ENCODE measurements at places on chromosomes 13 and 19.

GRCh38 chr19:9962623-9963290, 26.4 kb upstream of the OLFM2 start:
- no peak for DNase-seq

- no peak for DNase-seq
Measured at GRCh38 chr13:26310470-26310869, 56.5 kb downstream of the CDK8 start.

- no peak for DNase-seq
Measured at GRCh38 chr13:52047463-52047862, 23.0 kb downstream of the UTP14C start.

GRCh38 chr13:97921176-97921816, 32.2 kb upstream of the IPO5 start:
- no peak for DNase-seq

DNA sequence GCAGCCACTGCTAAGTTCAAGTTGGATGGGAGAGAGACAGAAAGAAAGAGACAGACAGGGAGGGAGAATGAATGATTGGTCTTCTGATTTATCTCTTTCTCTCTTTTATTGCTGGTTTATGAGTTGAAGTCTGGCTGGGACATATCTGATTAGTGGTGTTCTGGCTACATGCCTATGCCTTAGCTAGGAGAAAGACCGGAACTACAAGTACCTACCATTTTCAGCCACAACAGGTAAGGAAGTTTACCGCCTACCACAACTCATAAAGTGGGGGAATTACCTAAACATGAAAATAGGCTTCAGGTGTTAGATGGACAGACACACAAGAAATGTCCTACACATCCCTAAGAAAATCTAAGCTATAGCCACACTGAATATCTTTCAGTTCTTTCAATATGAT, 36.6 kb upstream of the GPC6 start:
- DNase-seq: no peak

DNA sequence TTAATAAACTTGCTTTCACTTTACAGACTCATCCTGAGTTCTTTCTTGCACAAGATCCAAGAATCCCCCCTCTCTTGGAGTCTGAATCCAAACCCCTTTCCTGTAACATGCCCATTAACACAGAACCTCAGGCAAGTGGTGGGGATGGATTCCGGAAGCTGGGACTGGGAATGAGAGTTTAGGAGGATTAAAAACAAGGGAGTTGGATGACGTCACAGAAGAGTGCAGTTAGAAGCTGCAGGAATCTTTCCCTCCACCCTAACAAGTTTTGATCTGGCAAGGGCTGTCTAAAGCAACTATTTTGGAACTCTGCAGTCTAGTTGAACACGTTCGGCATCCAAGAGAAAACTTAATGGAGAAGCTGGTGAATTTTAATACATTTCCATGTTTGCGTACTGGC, 48.2 kb upstream of the PEPD start:
- DNase-seq: no peak

DNA sequence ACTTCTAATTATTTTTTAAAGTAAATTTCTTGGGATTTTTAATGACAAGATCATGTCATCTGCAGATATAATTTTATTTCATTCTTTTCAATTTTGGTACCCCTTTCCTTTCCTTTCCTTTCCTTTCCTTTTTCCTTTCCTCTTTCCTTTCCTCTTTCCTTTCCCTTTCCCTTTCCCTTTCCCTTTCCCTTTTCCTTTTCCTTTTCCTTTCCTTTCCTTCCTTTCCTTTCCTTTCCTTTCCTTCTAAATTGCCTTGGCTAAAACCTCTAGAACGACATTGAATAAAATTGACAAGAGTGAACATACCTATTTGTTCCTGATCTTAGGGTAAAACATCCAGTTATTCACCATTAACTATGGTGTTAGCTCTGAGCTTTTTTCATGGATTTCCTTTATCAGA, 334.1 kb downstream of the NDFIP2 start:
- DNase-seq: no peak

DNA sequence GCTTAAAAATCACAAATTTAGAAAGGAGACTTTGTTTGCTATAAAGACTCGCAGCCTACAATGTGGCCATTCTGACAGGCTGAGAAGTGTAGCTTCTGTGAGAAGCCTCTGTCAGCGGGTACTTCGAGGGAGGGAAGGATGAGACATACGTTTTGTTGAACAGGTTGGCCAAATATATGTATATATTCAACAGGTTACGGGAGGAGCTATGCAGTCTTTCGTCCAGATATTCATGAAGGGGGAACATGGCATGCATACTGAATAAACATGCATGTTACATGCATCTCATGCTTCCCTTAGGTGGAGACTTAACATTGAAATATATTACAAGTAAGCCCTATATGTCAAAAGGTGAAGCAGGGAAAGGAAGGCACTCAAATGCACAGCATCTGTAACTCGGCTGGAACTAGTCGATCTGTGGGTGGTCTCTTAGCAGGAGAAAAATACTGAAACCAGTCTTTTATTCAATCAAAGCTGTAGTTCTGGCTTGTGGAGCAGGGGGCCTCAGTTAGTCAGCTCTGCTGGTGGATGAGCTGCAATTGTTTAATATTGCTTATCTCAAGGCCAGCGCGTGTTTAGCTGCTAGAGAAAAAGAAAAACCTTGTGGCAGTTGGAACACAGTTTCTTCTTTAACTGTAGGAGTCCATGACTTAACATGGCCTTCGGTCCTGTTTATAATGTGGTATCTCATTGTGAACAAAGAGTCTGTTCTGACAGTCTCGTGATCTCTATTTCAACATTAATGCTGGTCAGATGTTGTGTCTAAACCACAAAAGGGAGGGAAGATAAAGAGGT, 94.3 kb downstream of the FAM216B start:
- DNase-seq: no peak

- DNase-seq: no peak
Measured at GRCh38 chr13:74978591-74978990, 503.4 kb downstream of the TBC1D4 start.

DNA sequence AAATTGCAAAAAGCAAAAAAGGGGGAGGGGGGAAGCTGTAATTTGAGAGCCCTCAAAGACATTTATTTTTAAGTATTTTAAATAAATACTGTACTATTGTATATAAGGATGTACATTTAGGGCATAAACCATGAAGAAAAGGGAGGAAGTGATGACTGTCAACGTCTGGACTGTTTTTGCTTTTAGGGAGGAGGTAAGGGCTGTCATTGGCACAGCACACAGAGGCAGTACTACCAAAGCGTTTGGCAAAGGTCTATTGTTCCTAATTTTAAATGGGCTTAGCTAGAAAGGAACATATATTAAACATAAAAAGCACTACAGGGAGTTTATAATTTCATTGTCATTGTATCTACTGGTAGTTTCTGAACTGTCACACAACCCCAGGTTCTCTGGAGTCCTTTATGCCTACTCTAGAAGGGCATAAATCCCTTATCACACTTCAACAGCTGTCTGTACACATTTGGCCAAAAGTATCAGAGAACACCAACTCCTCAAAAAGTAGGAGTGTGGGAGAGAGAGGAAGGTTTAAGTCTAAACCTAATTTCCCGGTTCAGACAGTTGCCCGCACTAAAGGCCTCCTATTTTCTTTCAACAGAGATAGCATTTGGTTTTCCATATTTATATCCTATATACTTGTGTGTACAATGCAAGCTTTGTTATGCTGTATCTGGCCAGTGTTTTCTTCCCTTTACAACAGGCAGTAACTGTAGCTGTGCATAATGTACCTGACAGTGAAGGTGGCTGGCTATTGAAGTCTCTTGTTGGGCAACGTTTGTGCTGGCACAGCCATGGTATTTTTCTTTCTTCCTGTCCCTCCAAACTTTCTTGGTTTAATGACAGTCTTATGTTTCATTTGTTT, 406.2 kb downstream of the KLF5 start:
- DNase-seq: no peak

DNA sequence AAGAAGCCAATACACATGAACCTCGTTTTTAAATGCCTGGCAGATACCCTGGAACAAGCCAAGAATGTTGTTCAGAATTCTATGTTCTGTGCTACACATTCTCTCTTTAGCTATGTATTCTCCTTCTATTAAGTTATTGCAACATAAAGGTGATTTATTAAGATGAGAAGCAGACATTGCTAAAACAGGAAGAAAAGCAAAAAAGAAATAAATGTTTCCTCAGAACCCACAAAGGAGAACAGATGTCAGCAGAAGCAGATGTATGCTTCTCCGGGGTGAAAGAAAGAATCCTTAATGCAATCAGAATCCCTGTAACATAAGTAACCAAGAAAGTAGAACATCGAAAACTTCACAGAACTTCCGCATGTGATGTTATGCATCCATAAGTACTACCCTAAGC, 302.9 kb downstream of the DCT start:
- DNase-seq: no peak

GRCh38 chr13:72507416-72508199, 219.8 kb downstream of the MZT1 start:
- no peak for DNase-seq

DNA sequence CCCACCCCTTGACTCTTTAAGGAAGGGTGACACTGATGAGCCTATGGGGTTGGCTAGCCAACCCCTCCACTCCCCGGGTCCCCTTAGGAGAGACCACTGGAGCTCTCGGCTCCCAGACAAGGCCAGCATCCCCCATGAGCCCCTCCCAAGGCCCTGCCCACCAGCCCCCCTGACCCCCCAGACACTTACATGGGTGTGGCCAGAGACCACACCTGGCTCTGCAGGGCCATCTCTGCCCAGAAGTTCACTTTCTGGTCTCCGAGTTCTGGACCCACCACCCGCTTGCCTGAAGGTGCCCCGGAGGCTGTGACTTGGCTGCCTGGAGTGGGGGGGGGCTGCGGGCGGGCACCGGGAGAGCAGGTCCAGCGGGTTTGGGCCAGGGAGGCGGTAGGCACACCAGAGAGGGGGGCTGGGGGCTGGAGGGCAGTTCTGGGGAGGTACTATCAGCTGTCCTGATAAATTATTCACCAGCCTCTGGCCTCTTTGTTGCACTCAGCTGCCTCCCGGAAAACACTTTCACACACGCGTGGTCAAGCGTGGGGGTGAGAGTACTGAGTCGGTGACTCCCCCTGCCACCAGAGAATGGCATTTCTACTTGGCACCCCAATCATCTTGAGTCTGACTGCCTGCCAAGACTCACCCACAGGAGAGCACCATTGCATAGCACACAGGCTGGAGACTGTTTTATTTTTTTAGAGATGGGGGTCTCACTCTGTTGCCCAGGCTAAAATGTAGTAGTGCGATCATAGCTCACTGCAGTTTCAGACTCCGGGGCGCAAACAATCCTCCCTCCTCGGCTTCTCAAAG, at the start of gene PALM3:
Gene PALM3, minus strand, starts transcription at position 326 of the 807 bp plus-strand sequence. Its CDS starts 96 bp downstream, at position 230.
- peak; percentile 96 for DNase-seq
